ENCODE measurements at places on chromosomes 1 and 21. TPM values are rescaled to one million over a fixed set of nuclear protein-coding genes. Genes with fewer than 3 reads are reported as not detected.

Gene C4BPA
- not detected for total RNA-seq

Gene FLVCR1
- total RNA-seq, result 9.5 TPM

Gene XCL1
- total RNA-seq, result not detected

Gene LAMC2
- total RNA-seq, result 594 TPM

Gene EFHD2
- total RNA-seq, result 53.1 TPM

Gene AADACL3
- not detected for total RNA-seq

Gene NUCKS1
- total RNA-seq, result 85.2 TPM

Gene DDX59
- 16.3 TPM for total RNA-seq

Gene IL19
- total RNA-seq, result not detected

Gene RNU1-3
- under 0.01 TPM for total RNA-seq

Gene OR2T2
- total RNA-seq, result not detected

Gene CELA2A
- not detected for total RNA-seq

Gene CLCA4
- not detected for total RNA-seq

Gene SPATA21
- not detected for total RNA-seq

Gene CHI3L2
- total RNA-seq, result 0.89 TPM

Gene FMO3
- total RNA-seq, result not detected
